Ovary (tissue), 10 donors: ENCODE measurements at places on chromosomes 6 and 20.

GRCh38 chr20:17061715-17062114 lies 165.1 kb upstream of the PCSK2 start:
- DNase-seq = no peak

DNA sequence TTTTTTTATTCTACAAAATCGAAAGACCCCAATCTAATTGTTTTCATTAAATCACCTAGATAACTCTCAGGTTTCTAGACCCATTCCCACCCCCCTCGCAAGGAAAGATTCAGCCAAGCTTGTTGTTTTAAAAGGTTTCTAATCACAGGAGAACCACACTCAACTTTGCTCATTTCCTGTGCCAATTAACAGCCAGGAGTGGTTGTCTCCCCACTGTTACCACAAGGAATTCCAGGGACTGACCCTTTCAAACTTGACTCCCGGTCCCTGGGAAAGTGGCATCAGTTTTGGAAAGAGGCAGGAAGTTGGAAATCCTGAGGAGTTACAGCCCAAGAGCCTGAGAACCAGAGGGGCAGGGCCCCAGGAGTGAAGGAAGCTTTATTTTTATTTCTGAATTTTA lies 561.3 kb upstream of the JAG1 start:
- no peak for DNase-seq

DNA sequence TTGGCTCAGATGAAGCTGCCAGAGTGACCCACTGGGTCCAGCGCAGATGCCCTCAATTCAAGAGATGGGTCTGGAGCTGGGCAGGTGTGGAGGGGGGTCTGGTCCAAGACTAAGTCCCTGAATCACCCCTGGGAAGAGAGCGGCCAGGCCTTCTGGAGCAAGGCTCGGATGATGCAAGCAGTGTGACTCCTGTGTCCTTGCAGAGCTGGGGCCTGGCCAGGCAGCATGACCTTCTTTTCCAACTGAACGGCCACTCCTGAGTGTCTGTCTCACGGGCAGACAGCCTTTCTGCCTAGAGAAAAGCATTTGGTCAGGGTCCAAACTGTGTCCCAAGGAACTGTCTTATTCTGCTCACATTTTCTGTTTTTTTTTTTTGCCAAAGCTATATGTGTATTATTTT lies 42.6 kb upstream of the FNDC1 start:
- DNase-seq = no peak

DNA sequence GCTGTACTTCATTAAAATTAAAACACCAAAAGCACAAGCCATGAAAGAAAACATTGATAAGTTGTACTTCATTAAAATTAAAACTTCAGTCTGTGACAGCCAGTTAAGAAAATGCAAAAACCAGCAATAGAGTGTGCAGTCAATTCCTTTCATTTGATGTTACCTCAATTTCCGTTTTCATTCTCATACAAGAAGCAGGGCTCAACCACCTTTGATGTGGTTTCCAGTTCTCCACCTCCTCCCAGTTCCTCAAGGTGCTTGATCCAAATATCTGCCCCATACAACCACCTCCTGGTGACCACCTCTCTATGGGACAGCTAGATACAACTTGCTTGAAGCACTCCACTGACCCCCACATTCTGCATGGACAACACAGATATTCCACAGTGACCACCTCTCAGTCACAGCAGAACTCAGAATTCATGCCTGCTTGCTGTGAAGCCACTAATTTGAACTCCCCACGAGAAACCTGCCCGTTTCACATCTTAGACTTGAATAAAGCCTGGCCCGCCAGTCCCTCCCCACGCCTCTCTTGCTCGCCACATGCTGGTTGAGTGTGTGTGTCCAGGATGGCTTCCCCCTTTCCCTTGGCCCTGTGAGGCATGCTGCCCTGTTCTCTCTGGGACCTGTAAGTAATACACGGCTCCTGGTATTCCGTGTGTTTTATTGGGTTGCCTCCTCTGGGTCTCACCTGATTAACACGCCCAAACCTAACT lies 66.1 kb downstream of the FAM50B start:
- no peak for DNase-seq

DNA sequence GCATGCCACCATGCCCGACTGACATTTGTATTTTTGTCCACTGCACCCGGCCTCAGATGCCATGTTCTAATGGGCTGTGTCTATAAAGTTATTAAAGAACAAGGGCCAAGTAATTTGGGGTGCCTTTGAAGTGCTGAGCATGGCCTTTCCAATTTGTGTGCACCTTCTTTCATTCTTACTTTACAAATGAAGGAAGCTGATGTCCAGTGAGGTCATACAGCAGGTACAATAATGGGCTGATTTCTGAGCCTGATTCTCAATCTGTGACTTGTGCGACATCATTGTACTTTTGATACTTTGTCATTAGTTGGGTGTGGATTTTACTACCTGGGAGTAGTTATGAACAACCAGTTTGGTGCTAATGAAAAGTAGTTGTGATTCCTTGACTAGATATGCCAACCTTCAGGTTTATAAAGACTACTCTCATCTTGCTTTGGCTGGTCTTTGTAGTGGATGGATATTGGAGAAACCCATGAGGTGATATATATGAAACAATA lies 94.3 kb downstream of the JARID2 start:
- no peak for DNase-seq

DNA sequence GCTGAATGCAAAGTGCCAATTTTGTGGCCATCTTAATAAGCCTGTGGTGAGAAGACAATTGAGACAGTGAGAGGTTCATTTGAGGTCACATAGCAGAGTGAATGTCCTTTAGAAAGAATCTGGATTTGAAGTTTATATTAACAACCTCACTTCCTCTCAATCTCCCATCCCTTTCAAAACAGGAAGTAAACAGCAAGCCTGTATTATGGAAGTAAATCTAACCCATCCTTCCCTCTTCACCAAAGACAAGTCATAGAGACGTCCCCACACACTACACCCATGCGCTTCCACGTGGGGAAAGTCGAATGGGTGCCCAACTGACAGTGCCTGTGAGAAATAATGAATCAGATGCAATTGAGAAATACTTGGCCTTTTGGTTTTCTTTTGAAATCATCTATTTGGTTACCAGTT lies 28.8 kb upstream of the CCND3 start:
- DNase-seq = no peak

- no peak for DNase-seq
These were observed 154.0 kb downstream of the THBS2 start for GRCh38 chr6:169099411-169100202.

DNA sequence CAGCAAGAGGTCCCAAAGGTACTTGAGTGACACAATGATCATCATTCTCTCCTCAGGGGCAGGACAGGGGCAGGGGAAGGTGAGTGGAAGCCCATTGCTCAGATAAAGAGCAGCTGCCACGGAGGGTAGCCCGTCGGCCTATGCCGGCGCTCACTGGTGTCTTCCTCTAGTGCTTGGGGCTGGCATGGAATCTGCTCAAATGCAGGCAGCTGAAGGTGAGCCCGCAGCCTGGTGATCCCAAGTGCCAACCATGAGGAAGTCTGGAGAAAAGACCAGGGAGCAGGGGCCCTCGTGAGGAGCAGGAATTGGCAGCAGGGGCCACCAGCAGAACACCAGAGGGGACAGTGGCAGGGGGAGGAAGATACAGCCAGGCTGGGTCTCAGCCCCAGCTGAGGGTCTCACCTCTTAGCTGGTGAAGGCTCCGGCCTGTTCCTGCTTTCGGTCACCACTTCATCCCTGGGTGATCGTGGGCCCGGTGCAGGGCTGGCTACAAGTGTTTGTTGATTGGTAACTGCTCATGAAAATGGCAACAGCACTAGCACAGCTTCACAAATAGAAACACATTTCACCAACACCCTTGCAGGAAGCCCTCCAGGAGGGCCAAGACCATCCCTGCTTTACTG lies 24.7 kb downstream of the RBCK1 start:
- no peak for DNase-seq

DNA sequence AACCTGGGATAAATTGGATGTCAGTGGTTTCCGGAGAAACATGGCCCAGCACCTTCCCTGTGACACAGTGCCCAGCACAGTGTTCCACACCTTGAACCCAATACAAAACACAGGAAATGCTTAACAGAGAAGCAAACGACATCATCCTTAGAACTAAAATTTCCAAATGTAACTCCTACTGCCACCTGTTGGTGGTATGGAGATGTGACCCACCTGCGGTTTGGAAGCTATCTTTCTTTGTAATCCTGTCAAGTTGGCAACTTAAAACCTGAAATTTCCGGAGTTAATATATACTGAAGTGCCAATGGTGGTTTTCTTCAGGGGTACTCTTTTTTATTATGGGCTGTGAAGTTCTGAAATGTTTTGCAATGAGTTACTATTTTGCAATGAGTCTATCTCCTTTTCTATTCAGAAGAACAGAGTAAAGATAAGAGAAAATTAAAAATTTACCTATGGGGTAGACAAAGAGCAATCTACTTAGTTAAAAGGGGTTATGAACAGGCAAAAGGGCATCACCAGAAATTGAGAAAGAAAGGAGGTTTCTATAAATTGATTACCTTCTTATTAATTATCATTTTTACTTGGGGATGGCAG lies 658.8 kb downstream of the PTPRT start:
- no peak for DNase-seq

DNA sequence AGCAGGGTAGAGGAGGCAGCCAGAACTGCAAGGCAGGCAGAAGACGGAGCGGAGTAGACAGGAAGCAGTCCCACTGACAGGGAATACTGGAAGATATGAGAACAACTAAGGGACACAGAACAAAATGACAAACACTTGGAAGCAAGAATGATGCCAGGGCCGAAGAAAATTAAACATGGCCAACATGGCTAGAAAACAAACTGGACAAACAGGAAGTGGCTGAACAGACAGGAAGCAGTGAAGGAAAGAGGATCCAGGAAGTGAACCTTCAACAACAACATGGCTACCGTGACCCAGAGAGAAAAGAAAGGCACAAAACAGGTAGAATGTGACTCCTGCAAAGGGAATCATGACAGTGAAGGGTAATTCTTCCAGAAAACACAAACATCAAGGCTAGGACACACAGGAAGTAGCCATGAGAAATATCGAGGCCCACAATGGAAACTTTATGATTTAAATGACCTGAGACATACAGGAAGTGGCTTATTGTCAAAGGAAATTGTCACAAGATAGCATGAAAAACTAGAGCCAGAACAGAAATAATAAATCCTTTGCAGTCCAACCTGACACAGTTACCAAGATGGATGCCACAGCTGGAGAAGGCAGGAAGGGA lies 9.1 kb downstream of the COL11A2 start:
- DNase-seq = no peak

DNA sequence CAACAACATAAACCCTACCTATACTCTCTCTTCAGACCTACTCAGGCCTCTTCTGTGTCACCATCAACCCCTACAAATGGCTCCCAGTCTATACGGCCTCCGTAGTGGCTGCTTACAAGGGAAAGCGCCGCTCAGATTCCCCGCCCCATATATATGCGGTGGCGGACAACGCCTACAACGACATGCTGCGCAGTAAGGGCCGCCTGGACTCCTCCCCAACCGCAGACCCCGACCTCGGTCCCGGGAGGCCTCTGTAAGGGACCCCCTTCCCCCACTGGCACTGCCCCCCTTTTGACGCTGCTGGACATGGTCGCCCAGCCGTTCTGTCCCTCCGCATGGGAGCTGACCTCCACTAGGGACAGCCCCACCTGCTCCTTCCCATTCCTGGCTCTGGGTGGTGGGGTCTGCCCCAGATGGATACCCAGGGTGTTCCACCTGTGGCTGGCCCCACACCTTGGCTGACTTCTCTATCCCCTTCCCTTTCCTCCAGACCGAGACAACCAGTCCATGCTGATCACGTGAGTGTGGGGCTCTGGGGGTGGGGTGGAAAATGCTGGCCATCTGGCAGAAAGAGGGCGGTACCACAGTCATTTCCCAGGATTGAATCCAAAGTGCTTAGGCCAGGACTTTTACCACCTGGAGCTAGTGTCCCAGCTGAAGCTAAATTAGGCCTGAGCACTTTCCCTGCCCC lies 25.0 kb downstream of the MYH7B start:
- DNase-seq = no peak

GRCh38 chr20:46011631-46012482 lies 3.1 kb downstream of the MMP9 start:
- peak; percentile 14 for DNase-seq

- DNase-seq = no peak
These were observed 2.8 kb downstream of the POLH start for GRCh38 chr6:43578748-43579147.
